ENCODE measurements at places on chromosomes 3 and 15.

DNA sequence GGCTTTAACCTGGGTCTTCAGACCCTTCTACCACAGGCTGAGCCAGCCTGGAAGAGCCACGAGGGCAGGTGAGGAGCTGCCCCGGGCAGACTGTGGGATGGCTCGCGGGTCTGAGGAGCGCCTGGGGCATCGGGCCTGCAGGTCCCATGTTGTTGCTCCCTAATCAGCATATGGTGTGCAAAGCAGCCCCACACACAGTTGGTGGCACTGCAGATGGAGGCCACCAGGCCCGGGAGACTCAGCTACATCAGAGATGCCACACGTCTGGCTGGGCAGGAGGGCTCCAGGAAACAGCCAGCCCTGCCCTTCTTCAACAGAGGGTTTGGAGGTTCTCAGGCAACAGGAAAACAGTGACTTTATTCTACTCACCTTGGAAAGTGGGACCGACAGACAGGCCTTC is 63.9 kb downstream of the XXYLT1 start:
- DNase-seq, result no peak

DNA sequence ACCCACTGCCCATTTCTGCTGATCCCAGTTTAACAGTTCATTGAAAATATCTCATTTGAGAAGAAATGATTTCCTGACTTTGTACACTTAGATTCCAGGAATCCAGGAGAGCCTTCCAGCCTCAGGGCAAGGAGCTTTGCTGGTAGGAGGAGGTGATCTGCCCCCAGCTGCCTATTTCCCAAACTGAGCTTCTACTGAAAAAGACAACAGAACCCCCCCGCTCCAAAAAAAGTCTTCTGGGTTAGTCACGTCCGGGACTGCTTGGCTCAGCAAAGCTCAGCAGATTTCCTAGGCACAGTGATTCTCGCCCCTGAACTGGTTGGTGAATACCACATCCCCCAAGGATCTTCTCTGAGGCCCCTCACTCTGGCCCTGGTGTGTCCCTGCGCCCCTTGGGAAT is 13.1 kb downstream of the SLC6A6 start:
- DNase-seq, result peak; percentile 51

DNA sequence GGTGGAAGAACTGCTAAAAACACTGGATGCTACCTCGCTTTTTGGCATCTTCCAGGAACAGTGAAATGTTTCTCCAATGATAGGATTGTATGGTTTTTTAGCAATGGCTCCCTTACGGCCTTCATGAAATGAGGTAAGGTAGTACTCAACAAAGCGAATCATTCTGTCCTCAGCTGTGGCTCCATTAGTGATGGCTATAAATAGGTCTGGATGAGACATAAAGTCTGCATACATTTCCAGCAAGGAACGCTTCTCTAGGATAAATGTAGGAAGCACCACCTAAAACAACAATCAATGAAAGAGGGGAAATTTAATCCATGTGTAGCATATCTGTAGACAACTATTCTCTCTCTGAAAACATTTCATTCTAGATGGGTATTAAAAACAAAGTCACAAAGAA is 32.4 kb upstream of the SNX4 start:
- DNase-seq, result no peak

- DNase-seq, result no peak
Measured at GRCh38 chr15:73517566-73517965, 74.6 kb downstream of the REC114 start.

GRCh38 chr3:48521635-48522034 is 17.7 kb upstream of the SHISA5 start:
- no peak for DNase-seq

- peak; percentile 46 for DNase-seq
Measured at GRCh38 chr15:50057905-50058639, 61.0 kb downstream of the ATP8B4 start.

DNA sequence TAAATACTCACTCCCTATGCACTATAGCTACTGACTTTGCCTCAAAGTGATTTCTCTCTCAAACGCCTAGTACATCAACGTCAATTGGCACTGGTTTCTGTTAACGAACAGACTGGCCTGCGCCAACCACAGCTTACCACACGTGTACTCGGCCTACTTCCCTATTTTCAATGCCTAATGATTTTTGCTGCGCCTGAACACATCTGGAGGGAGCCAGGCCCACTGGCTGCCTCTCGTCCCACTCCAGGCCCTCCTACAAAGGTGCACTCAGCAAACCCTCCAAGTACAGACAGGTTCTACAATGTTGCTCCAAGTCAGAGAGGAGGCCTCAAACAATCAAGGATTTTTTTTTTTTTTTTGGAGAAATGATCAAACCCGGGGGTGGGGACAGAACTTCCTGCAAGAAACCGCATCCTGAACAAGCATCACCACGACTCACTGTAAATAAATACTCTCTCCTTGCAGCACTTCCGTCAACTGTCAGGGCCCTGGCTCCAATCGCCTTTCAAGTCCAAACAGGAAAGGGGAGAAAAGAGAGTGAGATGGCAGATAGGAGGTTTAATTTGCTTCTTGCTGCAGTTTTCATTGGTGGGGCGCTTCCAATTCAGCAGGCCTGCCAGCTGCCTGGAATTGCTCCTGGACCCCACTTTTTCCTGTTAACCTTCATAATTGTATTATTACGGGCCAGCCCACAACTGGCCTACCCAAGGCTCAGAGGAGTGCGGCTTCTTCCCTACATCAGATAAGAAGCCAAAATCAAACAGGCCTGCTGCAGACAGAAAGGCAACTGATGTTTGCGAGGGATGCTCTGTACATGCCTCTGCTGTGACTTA is 139.3 kb downstream of the FOXP1 start:
- peak; percentile 56 for DNase-seq

- DNase-seq, result no peak
Measured at GRCh38 chr15:26943866-26944265, 27.1 kb upstream of the GABRG3 start.

DNA sequence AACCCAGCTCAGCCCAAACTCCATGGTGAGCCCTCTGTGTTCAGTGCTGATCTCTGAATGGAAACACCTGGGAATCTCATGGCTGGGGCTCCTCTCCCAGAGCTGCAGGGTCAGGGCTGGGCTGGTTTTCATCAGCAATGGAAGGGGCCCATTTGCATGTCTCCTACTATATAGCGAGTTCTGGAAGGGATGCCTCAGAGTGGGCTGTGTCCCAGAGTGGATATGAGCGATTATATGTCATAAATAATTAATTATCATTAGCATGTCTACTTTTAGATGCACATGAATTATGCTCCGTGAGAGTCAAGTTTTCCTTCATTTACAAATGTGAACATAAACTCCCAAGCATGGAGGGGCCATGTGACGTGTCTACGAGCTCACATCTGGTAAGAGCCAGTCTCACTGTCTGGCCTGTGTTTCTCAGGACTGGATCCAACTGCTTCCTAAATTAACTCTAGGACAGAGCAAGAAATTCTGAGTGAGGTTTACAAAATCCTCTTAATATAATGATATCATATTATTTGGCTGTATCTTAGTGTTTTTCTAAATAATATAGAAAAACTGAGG is 553.4 kb downstream of the GOLGA6L6 start:
- DNase-seq, result no peak

DNA sequence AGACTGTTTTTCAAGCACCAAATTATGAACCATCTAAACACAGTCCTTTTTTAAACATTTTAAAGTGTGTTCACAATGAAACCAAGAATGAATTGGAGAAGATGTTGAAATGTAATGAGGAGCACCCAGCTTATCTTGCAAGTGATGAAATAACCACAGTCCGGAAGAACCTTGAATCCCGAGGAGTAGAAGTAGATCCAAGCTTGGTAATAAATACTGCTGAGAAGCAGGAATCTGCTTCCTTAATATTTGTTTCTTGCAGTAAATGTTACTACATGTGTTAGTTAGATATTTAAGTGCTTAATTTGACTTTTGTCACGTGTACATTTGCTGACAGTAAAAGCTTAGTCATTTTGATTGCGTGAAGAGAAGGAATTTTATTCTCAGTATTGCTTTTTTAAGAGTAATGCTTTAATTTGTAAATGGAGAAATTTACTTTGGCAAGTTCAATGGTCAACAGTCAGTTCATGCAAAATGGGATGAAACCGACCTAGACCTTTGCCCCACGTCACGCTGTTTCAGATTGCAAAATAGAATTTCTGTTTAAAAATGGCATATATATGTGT is 69.8 kb downstream of the OPA1 start:
- peak; percentile 79 for DNase-seq

DNA sequence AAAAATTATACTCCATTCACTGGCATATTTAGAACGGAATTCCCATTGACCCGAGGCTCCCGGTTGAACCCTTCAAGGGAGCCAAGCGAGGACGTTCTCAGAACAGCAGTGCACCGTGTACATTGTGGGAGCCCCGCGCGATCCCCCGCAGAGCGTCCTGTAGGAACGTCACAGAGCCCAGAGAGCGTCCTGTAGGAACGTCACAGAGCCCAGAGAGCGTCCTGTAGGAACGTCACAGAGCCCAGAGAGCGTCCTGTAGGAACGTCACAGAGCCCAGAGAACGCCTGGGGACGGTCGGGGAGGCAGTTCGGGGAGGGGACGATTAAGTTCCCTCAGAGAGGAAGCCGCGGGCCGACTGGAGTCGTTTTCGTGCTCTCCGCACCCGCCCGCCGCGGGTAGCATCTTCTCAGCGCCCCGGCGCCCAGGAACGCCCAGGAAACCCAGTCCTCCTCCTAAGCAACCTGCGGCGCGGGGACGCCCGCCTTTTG is 506 bp upstream of the ATP1B3 start:
- peak; percentile 60 for DNase-seq

DNA sequence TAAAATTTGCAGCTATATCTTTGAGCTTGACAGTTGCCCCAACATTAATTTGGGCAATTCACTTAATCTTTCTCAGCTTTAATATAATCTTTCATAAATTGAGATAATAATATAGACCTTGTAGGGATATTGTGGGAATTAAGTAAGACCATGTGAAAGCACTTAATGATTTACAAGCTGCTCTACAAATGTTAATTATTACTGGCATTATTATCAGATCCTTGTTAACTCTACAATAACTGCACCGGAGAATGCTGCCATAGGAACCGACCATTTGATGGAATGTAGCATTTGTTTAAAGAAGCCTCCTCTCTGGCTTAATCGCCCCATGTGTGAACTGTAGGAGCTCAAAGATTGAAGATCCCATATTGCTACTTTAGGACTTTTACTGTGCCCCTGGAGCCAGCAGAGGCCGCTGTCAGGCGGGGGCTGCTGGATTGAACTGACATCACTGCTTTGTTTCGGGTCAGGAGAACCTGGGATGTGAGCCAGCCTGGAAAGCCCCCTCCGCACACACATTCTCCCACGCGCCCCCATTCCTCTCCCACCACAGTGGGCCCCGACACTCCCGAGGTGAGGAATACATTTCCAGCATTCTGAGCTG is 154.2 kb upstream of the TNIK start:
- peak; percentile 24 for DNase-seq

DNA sequence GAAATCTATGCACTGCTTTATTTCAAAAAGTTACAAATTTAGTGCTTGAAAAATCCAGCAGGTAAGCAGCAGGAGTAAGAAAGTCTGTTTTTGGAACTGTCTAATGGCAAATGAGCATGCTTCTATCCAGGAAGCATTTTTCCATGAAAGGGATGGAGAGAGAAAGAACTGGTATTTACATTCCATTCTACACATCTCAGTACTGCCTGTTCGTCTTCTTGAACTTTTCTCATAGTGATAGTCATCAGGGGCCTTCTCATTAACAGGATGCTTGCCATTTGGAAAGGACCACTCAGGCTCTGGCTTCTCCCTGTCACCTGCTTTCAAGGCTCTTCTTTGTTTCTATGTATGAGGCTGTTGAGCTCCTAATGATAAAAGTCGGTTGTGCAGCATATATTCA is 267.3 kb upstream of the IL12A start:
- no peak for DNase-seq

DNA sequence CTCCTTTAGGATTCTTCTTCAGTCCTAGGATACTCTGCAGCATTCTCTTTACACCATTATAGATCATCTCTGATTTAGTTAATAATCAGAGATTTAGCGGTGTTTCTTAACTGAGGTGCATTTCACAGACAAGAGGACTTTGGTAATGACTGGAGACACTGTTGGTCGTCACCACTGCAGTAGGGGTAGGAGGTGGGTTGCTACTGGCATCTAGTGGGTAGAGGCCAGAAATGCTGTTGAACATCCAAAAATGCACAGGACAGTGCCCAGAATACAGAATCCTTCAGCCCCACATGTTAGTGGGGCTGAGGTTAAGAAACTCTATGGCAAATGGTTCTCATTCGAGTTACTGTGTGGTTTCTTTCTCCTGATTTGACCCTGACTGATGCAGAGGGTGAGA is 80.4 kb upstream of the LMCD1 start:
- DNase-seq, result no peak

DNA sequence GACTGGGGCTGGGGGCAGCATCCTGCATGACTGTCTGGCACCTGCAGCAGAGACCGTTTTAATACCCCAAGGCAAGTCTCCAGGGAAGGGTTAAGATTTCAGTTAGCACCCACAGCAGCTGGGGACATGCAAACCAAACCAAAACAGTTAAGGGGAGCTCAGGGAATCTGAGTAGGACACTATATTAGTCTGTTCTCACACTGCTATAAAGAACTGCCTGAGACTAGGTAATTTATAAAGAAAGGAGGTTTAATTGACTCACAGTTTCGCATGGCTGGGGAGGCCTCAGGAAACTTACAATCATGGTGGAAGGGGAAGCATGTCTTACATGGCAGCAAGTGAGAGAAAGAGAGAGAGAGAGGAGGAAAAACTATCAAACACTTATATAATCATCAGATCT is 25.3 kb downstream of the GALNT15 start:
- no peak for DNase-seq

DNA sequence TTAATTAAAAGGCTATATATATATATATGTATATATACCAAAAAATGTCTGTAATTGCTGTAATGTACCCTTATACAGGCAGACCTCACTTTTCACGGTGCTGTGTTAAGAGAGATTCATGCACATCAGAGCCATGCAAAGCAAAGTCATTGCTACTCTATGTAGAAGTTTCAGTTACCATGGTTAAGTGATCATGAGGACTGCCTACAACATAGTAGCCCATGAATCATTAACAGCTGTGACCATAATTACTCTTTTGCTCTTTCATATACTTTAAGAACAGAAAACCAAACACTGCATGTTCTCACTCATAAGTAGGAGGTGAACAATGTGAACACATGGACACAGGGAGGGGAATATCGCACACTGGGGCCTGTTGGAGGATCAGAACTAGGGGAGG is 225.3 kb upstream of the EPHA3 start:
- DNase-seq, result no peak

DNA sequence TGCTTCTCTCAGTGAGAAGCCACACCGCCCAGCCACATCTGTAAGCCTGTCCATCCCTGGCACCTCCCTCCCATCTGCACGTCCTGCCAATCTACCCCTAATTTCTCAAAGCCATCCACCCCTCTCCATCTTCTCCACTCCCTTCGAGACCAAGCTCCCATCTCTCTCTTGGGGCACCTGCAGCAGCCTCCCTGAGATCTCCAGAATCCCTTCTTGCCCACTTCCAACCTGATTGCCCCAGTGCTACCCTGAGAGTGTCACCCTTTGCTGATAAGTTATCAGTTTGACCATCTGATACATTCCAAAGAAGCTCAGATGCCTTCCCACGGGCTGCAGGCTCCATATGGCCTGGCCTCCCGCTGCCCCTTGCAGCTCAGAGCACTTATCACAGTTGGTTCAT is 496.1 kb downstream of the SHQ1 start:
- no peak for DNase-seq
